IMR-90 (cell line): ENCODE measurements at places on chromosomes 13 and 19. TPM values are rescaled to one million over a fixed set of nuclear protein-coding genes. Genes with fewer than 3 reads are reported as not detected.

GRCh38 chr13:73278186-73278585, 219.4 kb downstream of the KLF5 start:
- no peak for DNase-seq

DNA sequence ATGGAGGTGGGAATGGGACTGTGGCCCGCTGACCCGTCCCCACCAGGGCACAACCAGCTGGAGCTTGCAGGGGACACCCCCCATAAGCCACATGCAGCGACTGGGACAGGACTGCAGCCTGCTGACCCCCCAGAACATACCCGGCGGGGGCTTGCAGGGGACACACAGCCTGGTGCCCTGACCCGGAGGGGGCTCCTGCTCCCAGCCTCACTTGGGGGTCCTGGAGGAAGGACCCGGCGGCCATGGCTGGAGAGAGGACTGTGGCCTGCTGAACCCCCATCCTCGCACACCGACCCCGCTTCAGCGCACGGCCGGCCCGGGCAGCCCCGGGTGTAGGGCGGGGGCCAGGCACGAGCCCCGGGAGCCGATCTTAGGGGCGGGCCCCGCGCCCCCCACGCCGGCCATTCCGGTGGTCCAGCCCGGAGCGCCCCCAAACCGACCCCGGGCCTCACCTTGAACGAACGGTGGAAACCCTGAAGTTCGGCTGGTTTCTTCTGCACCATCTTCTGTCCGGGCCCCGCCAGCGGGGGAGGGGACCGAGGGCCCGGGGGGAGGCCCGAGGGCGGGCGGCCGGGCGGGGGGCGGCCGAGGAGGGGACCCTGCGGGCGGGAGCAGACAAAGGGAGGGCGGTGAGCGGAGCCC, 574 bp downstream of the MKNK2 start:
- no peak for DNase-seq

DNA sequence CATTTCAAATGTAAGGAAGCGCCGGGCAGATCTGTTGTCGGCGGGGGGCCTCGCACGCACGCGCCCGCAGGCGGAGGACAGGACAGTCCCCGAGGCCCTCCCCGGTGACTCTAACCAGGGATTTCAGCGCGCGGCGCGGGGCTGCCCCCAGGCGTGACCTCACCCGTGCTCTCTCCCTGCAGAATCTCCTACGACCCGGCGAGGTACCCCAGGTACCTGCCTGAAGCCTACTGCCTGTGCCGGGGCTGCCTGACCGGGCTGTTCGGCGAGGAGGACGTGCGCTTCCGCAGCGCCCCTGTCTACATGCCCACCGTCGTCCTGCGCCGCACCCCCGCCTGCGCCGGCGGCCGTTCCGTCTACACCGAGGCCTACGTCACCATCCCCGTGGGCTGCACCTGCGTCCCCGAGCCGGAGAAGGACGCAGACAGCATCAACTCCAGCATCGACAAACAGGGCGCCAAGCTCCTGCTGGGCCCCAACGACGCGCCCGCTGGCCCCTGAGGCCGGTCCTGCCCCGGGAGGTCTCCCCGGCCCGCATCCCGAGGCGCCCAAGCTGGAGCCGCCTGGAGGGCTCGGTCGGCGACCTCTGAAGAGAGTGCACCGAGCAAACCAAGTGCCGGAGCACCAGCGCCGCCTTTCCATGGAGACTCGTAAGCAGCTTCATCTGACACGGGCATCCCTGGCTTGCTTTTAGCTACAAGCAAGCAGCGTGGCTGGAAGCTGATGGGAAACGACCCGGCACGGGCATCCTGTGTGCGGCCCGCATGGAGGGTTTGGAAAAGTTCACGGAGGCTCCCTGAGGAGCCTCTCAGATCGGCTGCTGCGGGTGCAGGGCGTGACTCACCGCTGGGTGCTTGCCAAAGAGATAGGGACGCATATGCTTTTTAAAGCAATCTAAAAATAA, 18.2 kb downstream of the IL17D start:
- DNase-seq: peak; percentile 79

DNA sequence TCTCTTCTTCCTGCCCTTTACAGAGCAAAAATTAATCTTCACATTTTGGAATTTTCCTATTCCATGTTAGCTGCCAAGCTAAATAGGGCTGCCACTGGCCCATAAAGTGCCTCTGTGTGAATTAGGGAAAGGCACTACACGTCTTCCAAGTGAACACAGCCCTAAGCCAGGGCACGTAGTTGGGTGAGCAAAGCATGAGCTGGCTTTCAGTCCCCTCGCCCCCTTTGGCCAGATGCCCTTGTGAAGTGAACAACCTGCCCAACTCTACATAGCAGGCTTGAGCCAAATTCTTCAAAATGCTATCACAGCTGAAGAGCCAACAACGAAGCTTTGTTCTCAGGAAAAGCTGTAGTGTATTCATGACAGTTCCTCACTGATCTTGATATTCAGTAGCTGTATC, 213.1 kb downstream of the OXGR1 start:
- DNase-seq: no peak

GSX1 gene
- total RNA-seq: not detected in 2 replicates

ZNF222 gene
- total RNA-seq: 7.0 and 8.6 TPM in 2 replicates

TYROBP gene
- total RNA-seq: not detected in 2 replicates

CRTC1 gene
- total RNA-seq: 0.18 and 0.28 TPM in 2 replicates

A1BG gene
- 4.5 and 6.4 TPM in 2 replicates for total RNA-seq
